ENCODE measurements at places on chromosomes 5 and 9. TPM values are rescaled to one million over a fixed set of nuclear protein-coding genes. Genes with fewer than 3 reads are reported as not detected.

DNA sequence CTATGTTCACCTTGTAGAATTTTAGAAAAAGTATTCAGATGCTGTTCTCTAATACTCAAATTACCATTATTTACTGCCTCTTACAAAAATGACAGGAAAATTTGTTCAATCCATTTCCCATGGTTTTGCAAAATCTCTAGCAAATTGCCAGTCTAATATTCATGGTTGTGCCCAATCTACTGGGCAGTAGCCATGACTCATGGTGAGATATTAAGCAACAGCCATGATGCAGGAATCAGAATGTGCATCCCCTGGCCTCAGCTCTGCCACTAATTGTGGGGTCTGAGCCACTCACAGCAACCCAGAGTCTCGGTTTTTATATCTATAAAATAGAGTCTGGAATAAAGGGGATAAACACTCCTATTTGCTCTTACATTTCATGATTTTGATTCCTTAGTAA, 353.6 kb downstream of the DEPDC1B start:
- no peaks in the 10 kb centered on the region for H3K27me3 ChIP-seq
- no peak for DNase-seq
- H3K4me3 ChIP-seq = no peak overlapping the region
- H3K36me3 ChIP-seq = no peaks in the 10 kb centered on the region

GRCh38 chr5:87278590-87279100, 11.0 kb downstream of the RASA1 start:
- no peak for DNase-seq
- peaks cover 4% of the 10 kb centered on the region for H3K4me1 ChIP-seq
- H3K36me3 ChIP-seq = no peaks in the 10 kb centered on the region

GRCh38 chr5:88602584-88602983, 280.4 kb downstream of the MEF2C start:
- no peak overlapping the region for H3K4me3 ChIP-seq
- no peaks in the 10 kb centered on the region for H3K36me3 ChIP-seq
- H3K27ac ChIP-seq = no peak overlapping the region
- no peaks in the 10 kb centered on the region for H3K27me3 ChIP-seq
- no peaks in the 10 kb centered on the region for H3K4me1 ChIP-seq

DNA sequence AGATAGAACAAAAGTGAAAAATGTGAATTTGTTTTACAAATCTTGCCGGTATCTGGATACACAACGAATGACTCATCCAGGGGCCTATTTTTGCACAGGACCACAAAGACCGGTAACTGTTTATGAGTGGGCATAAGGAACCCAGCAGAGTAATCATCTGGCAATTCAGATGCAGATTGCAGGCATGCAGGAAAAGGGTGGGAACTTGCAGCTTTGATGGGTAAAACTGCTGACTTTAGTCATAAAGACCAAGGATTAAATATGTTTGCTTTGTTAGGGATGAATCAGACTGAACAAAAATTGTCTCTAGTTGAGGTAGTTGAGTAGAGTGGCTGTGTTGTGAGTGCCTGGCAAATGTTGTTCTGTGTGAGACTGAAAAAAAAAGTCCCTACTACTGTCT, 309.6 kb upstream of the CCNH start:
- no peak overlapping the region for H3K4me3 ChIP-seq
- H3K27ac ChIP-seq = no peak overlapping the region
- H3K27me3 ChIP-seq = no peaks in the 10 kb centered on the region
- no peak for DNase-seq
- H3K36me3 ChIP-seq = no peaks in the 10 kb centered on the region

DNA sequence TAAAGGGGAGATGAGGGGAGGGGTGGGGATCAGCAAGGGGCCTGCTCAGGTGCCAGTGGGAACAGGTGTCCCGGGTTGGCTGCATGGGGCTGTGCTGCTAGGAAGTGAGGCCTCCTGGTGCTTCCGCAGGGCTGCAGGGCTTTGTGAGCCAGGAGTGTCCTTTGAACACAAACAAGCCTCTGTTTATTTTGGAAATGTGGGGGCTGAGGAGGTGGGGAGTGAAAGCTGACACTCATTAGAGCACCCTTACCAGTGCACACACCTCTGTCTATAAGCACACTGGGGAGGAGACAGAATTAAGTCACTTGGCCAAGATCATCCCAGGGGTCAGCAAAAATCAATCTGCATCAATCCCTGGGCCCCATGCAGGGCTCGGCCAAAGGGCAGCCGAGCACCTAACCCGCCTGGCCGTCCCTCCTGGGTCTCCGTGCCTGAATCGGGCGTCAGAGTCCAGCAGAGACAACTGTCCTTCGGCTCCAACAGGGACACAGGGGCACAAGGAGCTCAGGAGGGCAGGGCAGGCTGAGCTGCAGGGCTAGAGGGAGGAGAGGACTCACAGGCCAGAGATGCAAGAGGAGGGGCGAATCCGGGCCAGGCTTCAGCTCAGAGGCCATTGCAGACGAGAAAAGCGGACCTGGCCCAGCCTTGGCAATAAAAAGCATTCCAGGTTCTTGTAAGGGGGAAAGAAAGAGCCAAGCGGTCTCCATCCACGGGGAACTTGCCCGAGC, 99.8 kb downstream of the VAV2 start:
- no peaks in the 10 kb centered on the region for H3K27me3 ChIP-seq
- H3K27ac ChIP-seq = no peak overlapping the region
- no peaks in the 10 kb centered on the region for H3K4me1 ChIP-seq
- no peaks in the 10 kb centered on the region for H3K36me3 ChIP-seq

- no peaks in the 10 kb centered on the region for H3K27me3 ChIP-seq
- no peaks in the 10 kb centered on the region for H3K4me1 ChIP-seq
- H3K27ac ChIP-seq = no peak overlapping the region
These were observed 64.6 kb downstream of the WNK2 start for GRCh38 chr9:93248386-93249040.

Gene CEL
- polyA plus RNA-seq = 1.3 TPM

Gene TAF11L3
- polyA plus RNA-seq = not detected

- H3K4me1 ChIP-seq = no peaks in the 10 kb centered on the region
- no peak overlapping the region for H3K27ac ChIP-seq
- DNase-seq = no peak
- H3K36me3 ChIP-seq = no peaks in the 10 kb centered on the region
- no peak overlapping the region for H3K4me3 ChIP-seq
These were observed 142.9 kb upstream of the DAP start for GRCh38 chr5:10903786-10904560.

DNA sequence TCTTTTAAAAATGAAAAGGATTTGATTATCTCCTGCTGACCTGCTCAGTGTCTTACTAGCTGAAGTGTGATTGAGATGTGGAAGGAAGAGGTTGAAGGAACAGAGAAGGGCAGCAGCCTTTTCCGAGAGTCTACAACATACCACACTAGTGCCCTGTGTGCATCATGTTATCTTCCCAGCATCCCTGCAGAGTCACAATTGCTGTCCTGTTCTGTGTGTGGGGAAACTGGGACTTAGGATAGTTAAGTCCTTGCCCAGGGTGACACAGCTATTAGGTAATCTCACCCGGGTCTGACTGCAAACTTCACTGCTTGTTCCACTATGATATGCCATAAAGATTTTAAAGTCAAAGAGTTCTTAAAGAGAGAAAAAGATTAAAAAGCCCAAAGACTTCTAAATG, 55.8 kb downstream of the FAM78A start:
- H3K27me3 ChIP-seq = no peaks in the 10 kb centered on the region
- no peak overlapping the region for H3K27ac ChIP-seq
- peaks cover 2% of the 10 kb centered on the region for H3K4me1 ChIP-seq

DNA sequence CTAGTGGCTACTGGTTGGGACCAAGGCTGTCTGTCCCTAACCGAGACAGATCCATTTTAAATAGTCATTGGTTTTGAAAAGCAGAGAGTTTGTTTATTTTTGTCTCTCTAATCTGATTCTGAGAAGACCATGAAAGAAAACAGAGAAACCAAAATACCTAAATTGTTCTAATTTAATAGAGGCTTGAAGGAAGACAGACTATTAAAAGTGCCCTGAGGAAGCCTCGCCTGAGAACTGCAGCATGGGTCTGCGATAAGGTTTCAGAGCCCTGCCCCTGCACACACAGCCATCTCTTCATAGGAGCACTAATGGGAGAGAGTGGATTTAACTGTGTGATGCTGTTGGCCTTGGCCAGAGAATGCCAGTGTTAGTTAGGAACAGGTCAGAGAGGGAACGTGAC, 175.5 kb upstream of the SV2C start:
- H3K36me3 ChIP-seq = no peaks in the 10 kb centered on the region
- no peak for DNase-seq
- no peaks in the 10 kb centered on the region for H3K27me3 ChIP-seq
- no peak overlapping the region for H3K4me3 ChIP-seq

Gene CBY3
- polyA plus RNA-seq = not detected

Gene GLRA1
- polyA plus RNA-seq = not detected

GRCh38 chr9:13144166-13144775, 135.2 kb downstream of the MPDZ start:
- no peaks in the 10 kb centered on the region for H3K36me3 ChIP-seq
- no peak for DNase-seq
- H3K27me3 ChIP-seq = no peaks in the 10 kb centered on the region
- H3K4me3 ChIP-seq = no peak overlapping the region
- no peak overlapping the region for H3K27ac ChIP-seq

DNA sequence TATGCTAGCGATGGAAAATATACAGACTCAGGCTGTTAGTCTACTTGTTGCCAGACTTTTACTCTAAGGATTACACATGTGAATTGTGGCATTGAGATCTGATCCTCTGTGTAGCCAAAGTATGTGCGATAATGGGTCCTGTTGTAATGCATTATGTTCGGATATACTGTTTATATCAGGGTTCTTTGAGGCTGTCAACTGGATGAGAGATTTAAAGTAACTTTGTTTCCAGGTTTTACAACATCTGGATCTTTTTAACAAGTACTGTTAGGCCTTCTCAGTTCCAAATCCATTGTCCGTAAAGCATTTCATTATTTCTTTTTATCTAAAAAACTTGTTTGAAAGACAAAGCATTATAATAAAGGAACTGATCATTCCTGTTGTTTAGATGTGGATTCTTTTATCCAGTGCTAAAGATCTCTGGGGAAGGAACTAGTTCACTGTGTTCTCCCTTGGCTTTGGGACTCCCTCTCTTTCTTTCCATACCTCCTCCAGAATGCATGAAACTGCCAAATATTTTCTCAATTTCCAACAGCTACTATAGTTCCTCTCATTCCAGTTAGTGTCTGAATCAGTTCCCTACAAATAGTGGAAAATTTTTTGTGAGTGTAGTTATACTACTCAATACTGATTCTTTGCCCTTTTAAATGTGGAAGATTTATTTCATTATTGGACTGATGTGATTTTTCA, 68.8 kb downstream of the HACD4 start:
- H3K36me3 ChIP-seq = no peaks in the 10 kb centered on the region
- H3K4me3 ChIP-seq = no peak overlapping the region
- no peaks in the 10 kb centered on the region for H3K27me3 ChIP-seq
- no peak for DNase-seq
- no peak overlapping the region for H3K27ac ChIP-seq

DNA sequence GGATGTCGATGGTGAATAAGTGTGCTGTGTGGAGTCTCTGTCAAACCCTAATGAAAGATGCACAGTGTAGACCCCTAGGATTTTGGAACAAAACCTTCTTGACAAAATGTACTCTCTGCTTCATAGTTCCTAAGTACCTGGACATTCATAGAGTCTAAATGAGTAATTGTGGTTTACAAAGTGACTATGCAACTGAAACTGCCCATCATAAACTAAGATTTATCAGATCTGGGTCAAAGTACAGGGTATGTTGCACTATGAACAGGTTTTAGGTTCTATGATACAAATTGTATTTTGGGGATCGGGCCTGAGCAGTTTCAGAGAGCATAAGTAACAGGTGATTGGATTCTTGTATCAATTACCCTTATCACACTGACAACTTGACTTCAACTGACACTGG, 79.4 kb downstream of the LURAP1L start:
- no peak overlapping the region for H3K27ac ChIP-seq
- no peaks in the 10 kb centered on the region for H3K36me3 ChIP-seq
- no peak for DNase-seq

- H3K27ac ChIP-seq = no peak overlapping the region
- H3K4me1 ChIP-seq = no peaks in the 10 kb centered on the region
- no peak overlapping the region for H3K4me3 ChIP-seq
- DNase-seq = no peak
These were observed 81.6 kb downstream of the PTCH1 start for GRCh38 chr9:95435074-95435728.
